ENCODE measurements at places on chromosomes 12 and 14.

DNA sequence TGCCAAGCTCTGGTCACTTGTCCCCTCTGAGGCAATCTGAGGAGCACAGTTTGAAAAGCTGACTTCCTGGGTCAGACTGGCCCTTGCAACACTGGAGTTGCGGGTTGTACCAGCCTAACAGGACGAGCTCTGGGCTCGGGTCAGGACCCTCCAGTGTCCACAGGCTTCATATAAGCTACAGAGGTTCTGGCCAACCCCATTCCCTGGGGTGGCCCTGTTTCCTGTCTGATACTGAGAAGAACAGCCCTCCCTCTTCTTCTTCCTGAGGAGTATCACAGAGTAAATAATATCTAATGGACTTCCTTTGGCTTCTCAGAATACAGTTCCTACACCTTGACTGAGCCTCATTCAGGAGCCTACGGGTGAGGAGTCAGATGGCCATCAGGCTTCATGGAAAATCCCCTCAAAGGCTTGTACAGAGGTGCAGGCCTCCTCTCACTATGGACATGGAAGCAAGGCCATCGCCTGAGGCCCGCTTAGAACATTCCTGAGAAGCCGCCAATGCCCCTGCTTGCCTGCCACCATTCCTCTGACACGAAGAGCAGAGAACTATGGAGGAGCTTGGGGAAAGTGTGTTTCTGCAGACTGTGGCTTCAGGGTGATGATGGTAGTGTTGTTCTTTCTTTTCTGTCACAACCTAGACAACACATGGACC is 28.5 kb upstream of the ANO2 start:
- no peak for DNase-seq

- DNase-seq = no peak
Observed at GRCh38 chr14:23129759-23130316, 10.8 kb upstream of the CEBPE start.

DNA sequence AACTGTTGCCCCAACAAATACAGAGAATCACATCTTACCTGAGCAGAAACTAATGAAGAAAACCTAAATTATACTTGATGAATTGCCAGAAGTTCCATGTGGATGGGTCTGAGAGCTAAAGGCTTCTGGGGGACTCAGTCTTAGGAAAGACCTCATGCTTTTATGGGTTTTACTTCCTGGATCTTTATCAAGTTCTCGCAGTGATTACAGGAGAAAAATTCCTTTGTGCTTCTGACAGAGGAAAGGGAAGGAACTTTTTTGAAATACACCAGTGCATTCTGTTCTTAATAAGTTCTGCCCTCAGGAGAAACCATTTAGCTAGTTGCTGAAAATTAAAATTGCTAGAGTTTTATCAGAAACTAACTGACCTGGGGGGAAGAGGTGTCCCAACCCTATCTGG is 203.9 kb upstream of the KITLG start:
- DNase-seq = no peak

DNA sequence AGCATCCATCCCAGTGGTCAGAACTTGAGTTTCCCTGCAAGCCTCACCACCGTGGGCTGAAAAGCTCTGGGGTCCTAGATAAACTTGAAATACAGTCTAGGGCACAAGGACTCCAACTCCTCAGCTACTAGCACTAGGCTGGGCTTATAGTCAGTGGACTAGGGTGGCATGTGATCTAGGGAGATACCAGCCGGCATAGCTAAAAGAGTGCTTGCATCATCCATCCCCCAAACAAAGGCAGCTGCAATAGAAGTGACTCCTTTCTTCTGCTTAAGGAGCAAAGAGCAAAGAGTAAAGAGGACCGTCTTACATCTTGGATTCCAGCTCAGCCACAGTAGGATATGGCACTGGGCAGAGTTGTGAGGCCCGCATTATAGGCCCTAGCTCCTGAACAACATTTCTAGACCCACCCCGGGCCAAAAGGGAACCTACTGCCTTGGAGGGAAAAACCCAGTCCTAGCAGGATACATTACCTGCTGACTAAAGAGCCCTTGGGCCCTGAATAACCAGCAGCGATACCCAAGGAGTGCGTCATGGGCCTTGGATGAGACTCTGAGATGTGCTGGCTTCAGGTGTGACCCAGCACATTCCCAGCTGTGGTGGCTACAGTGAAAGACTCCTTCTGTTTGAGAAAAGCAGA is 17.9 kb upstream of the SOS2 start:
- no peak for DNase-seq

GRCh38 chr14:89251061-89251460 is 166.0 kb downstream of the FOXN3 start:
- no peak for DNase-seq

All from stimulated activated CD8-positive, alpha-beta memory T cell treated with anti-CD3 and anti-CD28 coated beads, Interleukin-15, amount 100 ng/mL, for 24 hours (primary cell).